ENCODE measurements at places on chromosomes 5 and 9. TPM values are rescaled to one million over a fixed set of nuclear protein-coding genes. Genes with fewer than 3 reads are reported as not detected.

GRCh38 chr9:87010626-87011025 lies 63.3 kb upstream of the GAS1 start:
- no peak for DNase-seq

- DNase-seq, result no peak
These were observed 130.7 kb downstream of the ADAMTS12 start for GRCh38 chr5:33761139-33761538.

The CRB2 gene
- not detected for polyA plus RNA-seq

DNA sequence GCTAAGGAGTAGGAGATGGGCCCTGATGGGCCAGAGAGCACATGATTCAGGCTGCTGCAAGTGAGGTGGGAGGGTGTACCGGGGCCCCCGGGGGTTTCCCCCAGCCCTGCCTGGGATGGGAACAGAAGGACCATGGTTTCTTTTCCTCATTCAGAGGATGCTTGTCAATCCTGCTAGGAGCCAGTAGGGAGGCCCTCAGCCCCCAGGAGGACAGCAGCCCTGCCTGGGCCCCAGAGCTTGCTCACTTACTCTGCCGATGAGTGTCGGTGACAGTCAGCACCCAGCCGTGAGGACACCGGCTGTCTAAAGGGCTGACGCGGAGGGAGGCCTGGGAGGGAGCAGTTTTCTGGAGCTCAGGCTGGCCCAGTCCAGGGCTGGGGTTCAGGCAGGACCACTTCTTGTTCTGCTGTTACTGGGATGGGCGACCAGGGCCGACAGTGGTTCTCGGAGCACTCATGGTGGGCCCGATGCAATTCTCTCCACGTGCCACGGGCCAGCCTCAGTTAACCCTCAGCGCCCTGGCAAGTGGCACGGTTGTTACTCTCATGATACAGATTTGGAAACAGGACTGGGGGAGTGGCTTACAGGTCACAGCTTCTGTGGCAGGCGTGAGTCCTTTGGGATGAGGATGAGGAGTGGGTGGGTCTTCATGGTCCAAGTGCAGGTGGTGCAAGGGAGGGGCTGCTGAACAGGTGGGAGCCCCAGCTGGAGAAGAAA lies 1.8 kb downstream of the ARRDC1 start:
- DNase-seq, result no peak

GRCh38 chr9:137604345-137605086 lies 970 bp upstream of the ARRDC1 start:
- no peak for DNase-seq

DNA sequence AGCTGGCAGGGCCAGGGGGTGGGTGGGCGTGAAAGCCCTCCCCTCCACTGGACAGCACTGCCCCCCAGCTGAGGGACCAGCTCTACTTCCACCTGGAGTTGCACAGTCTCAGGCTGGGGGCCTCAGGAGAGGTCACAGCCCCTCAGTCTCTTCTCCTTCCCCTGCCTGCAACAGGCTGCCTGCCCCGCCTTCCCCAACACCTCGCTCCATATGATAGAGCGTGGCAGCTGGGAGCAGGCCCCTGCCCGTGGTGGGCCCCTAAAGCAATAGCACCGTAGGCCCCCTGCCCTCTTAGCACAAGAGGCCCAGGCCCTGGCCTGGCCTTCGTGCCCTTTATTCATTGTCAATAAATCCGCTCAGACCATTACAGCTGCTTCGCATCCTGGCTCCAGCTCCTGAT lies 3.9 kb downstream of the RELL2 start:
- no peak for DNase-seq

DNA sequence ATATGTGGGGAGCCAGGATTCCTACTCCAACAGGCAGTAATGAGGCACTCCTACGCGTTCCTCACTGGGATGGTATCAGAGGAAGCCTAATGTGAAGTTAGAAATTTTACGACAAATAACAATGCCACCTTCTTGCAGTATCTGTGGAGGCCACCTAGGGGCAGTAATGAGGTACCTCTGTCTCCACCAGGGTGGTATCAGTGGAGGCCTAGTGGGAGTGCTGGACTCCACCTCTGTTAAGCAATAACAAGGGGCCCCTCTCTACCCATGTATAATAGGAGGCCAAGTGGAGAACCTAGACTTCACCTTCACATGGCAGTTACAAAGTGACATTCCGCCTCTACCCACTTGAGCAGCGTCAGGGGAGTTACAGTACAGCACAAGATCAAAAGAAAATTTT lies 147.9 kb downstream of the PLPPR1 start:
- DNase-seq, result no peak

Measured in AG04450 (cell line).